ENCODE measurements at places on chromosomes 3 and 15. TPM values are rescaled to one million over a fixed set of nuclear protein-coding genes. Genes with fewer than 3 reads are reported as not detected.

- DNase-seq: no peak
Observed at GRCh38 chr15:66180531-66181097, 72.9 kb downstream of the MEGF11 start.

DNA sequence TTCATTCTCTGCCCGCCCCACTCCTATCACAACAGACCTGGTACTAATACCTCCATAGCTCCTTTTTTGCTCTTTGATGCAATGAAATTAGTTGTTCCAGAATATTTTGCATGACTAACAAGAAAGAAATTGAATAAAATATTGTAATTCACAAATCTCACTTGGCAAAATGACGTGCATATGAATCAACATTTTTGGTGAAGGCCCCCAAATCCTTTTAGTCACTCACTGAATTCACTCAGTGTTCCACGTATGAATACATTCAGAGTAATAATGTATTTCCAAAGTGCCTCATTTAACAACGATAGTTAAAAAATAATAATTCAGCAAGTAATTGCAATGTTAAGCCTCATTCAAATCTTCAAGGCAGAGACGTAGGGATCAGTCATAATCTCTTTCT, 148.6 kb upstream of the STRIT1 start:
- DNase-seq: no peak

GRCh38 chr3:120286465-120286864, 1.4 kb upstream of the GPR156 start:
- DNase-seq: no peak

DNA sequence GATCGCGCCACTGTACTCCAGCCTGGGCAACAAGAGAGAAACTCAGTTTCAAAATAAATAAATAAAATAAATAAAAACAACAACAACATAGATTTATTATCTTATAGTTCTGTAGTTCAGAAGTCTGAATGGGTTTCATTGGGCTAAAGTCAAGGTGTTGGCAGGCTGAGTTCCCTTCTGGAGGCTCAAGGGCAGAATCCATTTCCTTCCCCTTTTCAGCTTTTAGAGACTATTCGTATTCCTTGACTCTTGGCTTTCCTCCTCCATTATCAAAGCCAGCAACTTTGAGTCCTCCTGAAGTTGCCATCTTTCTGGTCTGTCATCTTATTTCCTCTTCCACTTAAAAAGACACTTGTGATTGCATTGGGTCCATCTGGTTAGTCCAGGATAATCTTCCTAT, 12.1 kb downstream of the BLM start:
- DNase-seq: no peak

- no peak for DNase-seq
Observed at GRCh38 chr3:73041537-73041936, 19.9 kb upstream of the EBLN2 start.

GRCh38 chr3:31439890-31440750, 92.6 kb upstream of the STT3B start:
- DNase-seq: no peak

DNA sequence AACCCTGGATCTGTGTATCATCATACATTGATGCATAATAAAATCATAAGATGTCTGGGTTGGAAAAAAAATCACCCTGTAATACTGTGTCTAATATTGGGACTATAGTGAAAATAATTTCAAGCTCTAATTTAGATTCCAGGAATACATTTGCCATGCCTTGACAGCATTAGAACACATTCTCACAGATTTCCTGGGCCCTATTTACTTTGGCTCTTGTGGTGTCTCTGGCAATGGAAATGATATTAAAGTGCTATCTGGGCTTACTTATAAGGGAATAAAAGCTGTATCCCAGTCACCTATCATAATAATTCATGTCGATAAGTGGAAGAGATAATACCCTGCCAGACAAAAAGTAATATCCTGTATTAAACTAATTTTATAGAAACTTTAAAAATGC, 472.0 kb downstream of the ZPLD1 start:
- DNase-seq: no peak

The DUOX2 gene
- total RNA-seq: not detected

The SMCO1 gene
- total RNA-seq: not detected

The ISG20 gene
- 1.0 TPM for total RNA-seq

DNA sequence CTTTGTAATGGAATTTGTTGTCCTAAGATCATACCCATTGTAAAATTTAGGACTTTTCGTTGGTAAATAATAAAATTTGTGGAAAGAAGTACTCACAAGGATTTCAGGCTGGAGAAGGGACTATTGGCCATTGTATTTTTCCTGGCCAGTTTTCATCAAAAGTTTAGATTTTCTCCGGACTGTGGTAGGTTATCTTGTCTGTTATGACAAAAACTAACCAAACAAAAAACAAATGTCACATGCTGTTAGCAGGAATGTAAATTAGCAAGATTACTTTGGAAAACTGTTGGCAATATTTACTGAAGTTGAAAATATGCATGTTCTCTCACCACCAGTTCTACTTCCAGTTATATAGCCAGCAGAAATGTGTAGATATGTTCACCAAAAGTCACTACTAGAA, 27.8 kb downstream of the PDE8A start:
- DNase-seq: no peak

DNA sequence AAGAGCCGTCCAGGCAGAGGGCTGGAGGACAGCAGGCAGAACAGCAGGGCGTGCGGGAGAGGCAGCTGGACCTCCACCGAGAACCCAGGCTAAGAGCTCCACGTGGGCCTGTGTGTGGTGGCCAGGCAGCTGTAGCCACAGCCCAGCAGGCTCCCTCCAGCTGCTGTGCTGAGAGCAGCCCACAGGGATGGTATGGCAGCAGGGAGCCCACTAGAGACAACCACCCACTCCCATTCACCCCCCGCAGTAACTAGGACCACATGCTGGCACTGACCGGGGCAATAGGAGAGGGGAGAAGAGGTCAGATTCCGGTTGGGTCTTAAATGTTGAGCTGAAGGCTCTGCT, 25.6 kb upstream of the MUSTN1 start:
- no peak for DNase-seq

The CFAP92 gene
- not detected for total RNA-seq

- peak; percentile 52 for DNase-seq
Observed at GRCh38 chr3:18047052-18047451, 304.6 kb upstream of the TBC1D5 start.

The TNNC1 gene
- 0.51 TPM for total RNA-seq

The ZBED2 gene
- 0.20 TPM for total RNA-seq

GRCh38 chr3:32384938-32385337, 6.7 kb upstream of the CMTM7 start:
- no peak for DNase-seq

GRCh38 chr3:53354945-53355498, 7.7 kb upstream of the DCP1A start:
- no peak for DNase-seq

DNA sequence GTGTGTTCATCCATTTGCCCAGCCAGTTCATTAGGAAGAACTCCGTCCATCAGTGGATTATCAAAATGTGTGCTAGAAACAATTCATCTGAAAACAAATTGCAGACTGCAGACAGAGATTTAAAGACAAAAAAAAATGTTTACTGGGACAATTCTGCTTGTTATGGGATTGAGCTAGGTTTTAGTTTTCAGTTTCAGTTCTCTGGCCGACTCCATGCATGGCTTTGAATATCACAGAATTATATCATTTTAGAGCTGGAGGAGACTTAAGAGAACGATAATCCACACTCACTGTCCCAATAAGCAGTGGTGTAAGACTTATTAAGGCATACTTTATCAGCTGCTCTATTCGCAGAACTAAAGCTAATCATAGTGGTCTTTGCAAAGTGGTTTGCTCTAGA, 51.1 kb downstream of the TFG start:
- no peak for DNase-seq

DNA sequence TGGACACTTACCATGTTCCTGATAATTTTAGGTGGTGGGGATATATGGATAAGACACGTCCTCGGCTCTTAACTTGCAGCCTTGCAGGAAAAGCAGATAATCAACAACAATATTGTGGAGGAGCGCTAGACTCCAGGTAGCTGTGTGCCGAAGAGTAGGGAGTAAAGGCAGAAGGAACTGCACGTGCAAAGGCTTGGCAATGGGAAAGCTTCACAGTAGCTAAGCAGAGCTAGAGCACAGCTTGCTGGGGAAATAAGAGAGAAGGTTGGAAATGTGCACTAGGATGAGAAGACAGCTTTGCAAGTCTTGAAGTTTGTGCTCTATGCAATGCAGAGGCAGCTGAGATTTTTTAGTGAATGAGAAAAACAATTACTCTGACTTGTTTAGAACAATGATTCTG, 12.4 kb downstream of the PSMA4 start:
- no peak for DNase-seq

GRCh38 chr3:141575879-141576743, 89.3 kb downstream of the RASA2 start:
- DNase-seq: peak; percentile 21

GRCh38 chr15:91975241-91975978, 121.9 kb downstream of the SLCO3A1 start:
- DNase-seq: no peak

DNA sequence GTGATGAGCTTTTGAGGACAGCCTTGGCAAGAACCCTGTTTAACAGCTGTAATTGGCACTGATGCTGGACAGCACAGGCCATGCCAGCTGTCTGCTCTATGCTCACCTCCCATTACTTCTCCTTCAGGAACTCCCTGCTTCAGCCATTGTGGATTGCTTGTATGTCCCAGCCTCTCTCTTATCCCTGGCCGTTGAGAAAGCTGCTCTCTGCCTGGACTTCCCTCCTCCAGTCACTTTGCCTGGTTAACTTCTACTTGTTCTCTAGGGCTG, 444.5 kb downstream of the EPHB1 start:
- DNase-seq: no peak

The AGTR1 gene
- not detected for total RNA-seq

- DNase-seq: no peak
Observed at GRCh38 chr3:94587291-94587690, 524.4 kb downstream of the NSUN3 start.

The CD80 gene
- total RNA-seq: not detected

The GOLGA6D gene
- not detected for total RNA-seq

DNA sequence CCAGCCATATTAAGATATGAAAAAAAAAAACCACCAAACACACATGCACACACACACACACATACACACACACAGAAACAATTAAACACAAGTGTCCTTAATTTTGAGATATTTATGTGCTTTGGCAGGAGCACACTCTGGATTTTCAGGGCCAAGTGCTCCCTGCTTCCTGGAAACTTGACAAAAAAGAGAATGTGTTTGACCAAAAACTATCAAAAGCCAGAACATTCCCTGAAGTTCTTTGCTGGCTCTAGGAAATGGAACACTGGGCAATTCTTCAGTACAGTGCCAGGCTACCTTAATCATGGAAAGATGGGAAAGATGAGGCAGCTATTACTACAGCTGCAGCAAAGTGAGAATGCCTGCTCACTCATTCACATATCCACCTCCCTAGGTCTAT, 44.6 kb downstream of the P3H2 start:
- peak; percentile 17 for DNase-seq

DNA sequence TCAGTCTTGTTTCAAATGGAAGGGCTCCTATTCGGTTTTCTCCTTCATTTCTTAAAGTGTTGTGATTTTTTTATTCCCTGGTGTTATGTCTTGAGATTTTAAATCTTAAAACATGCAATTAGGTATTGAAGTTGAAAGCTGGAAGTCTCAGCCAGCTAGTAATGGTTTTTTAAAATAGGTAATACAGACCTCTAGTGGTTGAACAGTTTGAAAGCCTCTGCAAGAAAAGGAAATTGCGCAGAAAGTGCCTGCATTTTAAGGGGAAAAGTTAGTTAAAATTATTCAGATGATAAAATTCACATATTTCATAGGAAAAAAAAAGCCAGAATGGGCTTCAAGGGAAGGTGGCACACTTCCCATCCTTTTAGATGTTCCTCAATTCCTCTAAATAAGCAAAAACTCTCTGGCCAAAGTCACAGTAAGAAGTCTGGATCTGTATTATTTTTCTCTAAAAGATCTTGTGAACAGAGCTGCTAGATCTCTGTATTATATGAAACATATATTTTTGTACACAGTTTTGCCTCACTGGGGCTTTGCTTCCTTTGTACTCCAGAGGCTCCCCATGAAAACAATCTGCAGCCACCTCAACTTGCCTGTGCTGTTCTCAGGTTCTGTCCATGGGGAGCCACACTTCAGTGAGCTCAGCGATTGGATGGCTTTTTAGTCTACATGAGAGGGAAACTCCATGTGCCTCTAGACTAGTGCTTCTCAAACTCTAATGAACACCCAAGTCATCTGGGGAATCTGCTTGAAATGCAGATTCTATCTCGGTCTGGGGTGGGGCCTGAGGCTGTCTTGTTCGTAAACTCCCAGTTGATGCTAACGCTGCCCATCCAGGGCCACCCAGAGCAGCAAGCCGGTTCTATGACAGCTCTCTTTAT, 21.5 kb downstream of the AGTR1 start:
- peak; percentile 32 for DNase-seq

The CPLX3 gene
- total RNA-seq: not detected

DNA sequence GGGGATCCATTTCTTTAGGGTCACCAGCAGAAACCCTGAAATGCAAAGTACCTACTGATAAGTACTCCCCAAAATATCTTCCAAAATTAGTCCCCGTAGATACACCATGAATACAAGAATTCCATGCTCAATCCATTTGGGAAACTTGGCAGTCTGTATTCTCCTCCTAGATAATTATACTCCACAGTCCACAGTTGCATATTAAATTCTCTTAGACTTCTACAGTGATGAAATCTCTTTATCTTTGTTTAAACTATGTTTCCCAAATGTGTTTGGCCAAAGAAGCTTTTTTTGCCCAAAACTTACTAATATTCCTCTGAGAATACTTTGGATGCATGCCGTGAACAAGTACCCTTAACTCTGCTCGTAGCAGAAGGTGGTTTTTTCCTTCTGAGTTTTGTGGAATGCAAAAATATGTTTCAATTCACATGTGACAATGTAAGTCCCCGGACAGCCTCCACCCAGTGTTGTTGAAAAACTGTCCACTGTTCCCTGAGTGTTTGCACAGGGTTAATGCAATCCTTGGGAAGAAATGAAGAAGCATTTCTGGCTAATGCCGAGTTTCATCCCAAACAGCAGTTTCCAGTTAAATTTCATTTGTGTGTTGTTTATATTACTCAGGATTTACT, 126.7 kb downstream of the ARNT2 start:
- no peak for DNase-seq

DNA sequence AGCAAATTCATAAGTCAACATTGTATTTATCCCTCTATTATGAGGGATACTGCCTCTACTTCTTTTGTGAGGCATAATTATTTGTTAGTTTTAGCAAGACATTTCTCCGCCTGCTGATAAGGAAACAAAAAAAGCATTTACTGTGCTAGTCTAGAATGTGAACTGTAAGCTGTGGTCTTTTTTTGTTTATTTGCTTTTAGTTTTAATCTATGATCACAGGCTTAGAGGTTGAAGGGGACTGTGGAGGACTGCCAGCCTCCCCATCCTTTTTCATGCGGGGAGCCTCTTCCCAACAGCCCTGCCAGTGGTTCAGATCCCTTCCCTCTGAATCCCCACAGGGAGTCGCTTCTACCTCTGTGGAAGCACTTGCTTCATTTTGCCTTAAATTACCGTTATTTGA, 331.0 kb upstream of the ROPN1 start:
- no peak for DNase-seq

The FSIP1 gene
- total RNA-seq: 1.5 TPM

- no peak for DNase-seq
Observed at GRCh38 chr15:37107071-37107743, 6.9 kb upstream of the MEIS2 start.

The PPP2R3A gene
- total RNA-seq: 22.6 TPM

The DHFR2 gene
- 3.8 TPM for total RNA-seq
